ENCODE measurements at places on chromosomes 11 and 22. TPM values are rescaled to one million over a fixed set of nuclear protein-coding genes. Genes with fewer than 3 reads are reported as not detected.

- no peaks in the 10 kb centered on the region for H3K4me1 ChIP-seq
- no peaks in the 10 kb centered on the region for H3K36me3 ChIP-seq
- H3K27ac ChIP-seq, result no peak overlapping the region
- no peak overlapping the region for H3K4me3 ChIP-seq
- H3K27me3 ChIP-seq, result no peaks in the 10 kb centered on the region
- DNase-seq, result no peak
Observed at GRCh38 chr11:111776398-111777093, 10.4 kb upstream of the PPP2R1B start.

DNA sequence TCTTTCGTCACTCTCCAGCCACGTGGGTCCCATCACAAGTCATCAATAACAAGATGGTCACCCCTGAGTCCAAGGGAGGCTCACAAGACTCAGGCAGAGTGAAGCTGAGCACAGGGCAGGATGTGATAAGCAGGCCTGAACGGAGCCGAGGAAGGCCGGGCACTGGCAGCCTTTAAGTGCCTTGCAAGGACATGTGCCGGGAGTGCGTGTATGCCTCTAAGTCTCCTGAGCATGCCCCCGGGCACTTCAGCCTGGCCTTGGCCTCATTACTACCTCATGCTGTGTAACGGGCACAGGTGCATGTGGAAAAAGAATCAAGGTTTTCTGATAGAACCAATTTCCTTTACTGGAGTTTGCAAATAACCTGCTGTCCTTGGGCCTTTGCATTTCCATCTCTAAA lies 55.8 kb downstream of the UBASH3B start:
- H3K4me3 ChIP-seq, result no peak overlapping the region
- no peak overlapping the region for H3K27ac ChIP-seq
- peaks cover 7% of the 10 kb centered on the region for H3K4me1 ChIP-seq
- no peaks in the 10 kb centered on the region for H3K36me3 ChIP-seq
- no peak for DNase-seq

GRCh38 chr11:27013781-27014361 lies 20.0 kb downstream of the FIBIN start:
- H3K27ac ChIP-seq, result no peak overlapping the region
- no peak overlapping the region for H3K4me3 ChIP-seq
- H3K27me3 ChIP-seq, result no peaks in the 10 kb centered on the region
- no peaks in the 10 kb centered on the region for H3K4me1 ChIP-seq

DNA sequence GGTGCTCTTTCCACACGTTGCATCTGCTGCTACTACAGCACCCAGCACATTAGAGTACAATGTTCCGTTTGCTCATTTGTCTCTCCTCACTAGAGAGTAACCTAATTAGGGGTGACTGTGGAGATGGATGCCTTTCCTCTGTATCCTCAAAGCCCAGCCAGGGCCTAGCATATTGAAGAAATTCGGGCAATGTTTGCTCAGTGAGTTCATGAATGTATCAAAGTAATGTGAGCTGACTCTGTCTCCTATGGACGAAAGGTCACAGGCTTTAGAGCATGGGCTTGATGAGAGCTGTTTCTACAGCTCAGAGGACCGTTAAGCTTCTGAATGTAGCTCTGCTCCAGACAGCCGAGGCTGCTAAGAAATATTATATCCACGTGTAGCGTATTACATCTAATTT lies 67.5 kb downstream of the C11orf58 start:
- H3K4me3 ChIP-seq, result no peak overlapping the region
- no peak for DNase-seq
- no peak overlapping the region for H3K27ac ChIP-seq
- H3K27me3 ChIP-seq, result no peaks in the 10 kb centered on the region

GRCh38 chr11:57182896-57183295 lies 1.1 kb downstream of the LRRC55 start:
- no peak overlapping the region for H3K27ac ChIP-seq
- H3K4me3 ChIP-seq, result no peak overlapping the region
- no peaks in the 10 kb centered on the region for H3K36me3 ChIP-seq

Gene CSF2RB
- 0.09 TPM for polyA plus RNA-seq

Gene TIMP3
- not detected for polyA plus RNA-seq

Gene FXYD2
- 67.9 TPM for polyA plus RNA-seq
